GM04503 (cell line): ENCODE measurements at places on chromosomes 6 and 20.

- no peak for DNase-seq
Observed at GRCh38 chr6:169971081-169971861, 219.8 kb downstream of the ERMARD start.

- DNase-seq = no peak
Observed at GRCh38 chr6:16095180-16095579, 33.7 kb upstream of the MYLIP start.

- no peak for DNase-seq
Observed at GRCh38 chr20:32670773-32671455, 2.8 kb downstream of the C20orf203 start.

DNA sequence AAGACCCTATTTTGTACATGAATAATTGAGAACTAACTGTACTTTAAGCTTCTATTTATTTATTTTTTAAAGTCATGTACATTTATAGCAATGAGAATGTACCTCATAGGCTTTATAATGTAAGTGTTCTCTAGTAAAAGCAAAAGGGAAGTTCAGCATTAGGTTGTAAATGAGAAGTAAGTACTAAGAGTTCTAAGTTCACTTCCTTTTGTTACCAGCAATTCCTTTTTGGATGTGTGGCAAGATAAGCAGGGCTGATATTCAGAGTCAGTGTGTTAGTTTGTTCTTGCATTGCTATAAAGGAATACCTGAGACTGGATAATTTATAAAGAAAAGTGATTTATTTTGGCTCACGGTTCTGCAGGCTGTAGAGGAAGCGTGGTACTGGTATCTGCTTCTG is 54.0 kb upstream of the CCN2 start:
- no peak for DNase-seq

DNA sequence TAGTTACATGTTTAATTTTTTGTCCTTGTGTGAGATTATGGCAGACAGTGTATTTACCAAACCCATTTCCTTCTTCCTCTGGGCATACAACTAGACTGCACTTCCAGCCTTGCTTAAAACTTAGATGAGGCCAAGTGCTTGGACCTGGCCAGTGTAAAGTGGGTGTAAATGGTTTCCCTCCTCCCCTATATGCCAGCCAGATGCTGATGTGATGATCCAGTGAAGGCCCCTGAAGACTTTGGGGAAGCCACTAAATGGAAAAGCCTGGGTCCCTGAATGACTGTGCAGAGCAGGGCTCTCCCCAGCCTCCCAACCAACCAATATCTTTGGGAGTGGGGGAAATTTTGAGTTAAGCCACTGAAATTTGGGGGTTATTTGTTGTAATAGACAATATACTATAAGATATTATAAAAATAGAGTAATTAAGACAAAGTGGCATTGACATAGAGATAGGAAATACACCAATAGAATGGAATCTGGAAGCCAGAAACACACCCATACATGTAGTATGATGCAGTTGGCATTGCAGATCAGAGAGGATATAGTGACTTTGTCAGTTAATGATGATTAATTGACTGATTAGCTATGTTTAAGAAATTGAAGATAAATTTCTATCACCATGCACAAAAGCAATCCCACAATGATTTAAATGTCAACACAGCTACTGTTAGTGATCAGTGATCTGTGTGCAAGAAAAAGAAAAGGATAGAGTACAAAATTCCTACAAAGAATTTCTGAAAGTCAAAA is 10.4 kb upstream of the SNX9 start:
- DNase-seq = no peak
